ENCODE measurements at places on chromosomes 4 and X.

- peak overlapping the region; percentile 69 for H3K4me3 ChIP-seq
- no peaks in the 10 kb centered on the region for H3K36me3 ChIP-seq
- H3K27ac ChIP-seq: peak overlapping the region; percentile 43
- peaks cover 4% of the 10 kb centered on the region for H3K4me1 ChIP-seq
- DNase-seq: peak; percentile 71
Measured at GRCh38 chrX:17635231-17635630, 102.1 kb upstream of the SCML1 start.

DNA sequence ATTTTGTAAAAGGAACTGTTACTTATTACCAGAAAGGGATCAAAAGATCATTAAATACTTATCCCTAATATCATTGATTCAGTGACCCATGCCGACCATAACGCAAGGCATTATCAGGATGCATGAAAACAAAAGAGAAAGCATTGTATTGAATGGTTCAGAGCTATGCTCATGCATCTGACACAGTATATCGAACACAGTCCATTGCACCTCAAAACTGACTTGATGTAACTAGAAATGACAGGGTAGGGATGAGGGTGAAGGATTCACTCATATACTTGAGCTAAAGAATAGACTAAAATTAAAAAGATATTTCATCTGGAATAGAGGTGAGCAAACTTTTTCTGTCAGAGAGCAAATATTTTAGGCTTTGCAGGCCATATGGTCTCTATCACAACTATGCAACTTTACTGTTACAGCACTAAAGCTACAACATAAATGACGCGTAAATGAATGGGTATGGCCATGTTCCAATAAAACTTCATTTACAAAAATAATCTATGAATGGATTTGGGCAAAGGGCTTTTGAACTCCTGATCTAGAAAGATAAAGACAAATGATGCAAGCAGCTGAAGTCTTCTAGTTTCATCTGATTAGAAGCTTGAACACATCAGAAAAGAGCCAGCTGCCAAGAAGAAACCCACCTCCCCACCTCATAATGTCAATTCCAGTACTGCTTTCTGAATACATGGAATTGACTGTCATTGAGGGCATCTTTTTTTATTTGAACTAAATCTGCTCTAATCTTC, 12.9 kb upstream of the SPP1 start:
- H3K4me1 ChIP-seq: no peaks in the 10 kb centered on the region
- H3K27me3 ChIP-seq: no peaks in the 10 kb centered on the region
- DNase-seq: no peak
- H3K36me3 ChIP-seq: no peaks in the 10 kb centered on the region
- H3K27ac ChIP-seq: no peak overlapping the region
- H3K4me3 ChIP-seq: no peak overlapping the region

- peaks cover 3% of the 10 kb centered on the region for H3K27me3 ChIP-seq
- H3K36me3 ChIP-seq: no peaks in the 10 kb centered on the region
- H3K4me3 ChIP-seq: no peak overlapping the region
Measured at GRCh38 chr4:71442336-71442735, 103.5 kb downstream of the SLC4A4 start.

DNA sequence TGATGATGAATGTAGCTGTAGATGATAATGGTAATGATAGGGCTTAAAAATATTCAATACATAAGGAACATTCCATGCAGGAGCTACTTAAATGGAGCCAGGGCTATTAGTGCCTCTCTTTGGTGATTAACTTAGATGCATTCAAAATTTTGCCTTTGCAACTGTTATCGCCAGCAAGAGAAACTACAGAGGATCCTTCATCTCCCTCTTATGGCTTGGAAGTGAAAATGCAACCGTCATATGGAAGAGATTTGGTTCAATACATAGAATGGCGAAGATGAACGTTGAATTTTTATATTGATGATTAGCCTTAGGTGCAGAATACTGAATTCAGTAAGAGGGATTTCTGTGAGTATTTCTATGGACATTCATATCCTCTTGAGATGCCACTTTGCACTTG, 134.5 kb upstream of the NLGN4X start:
- no peaks in the 10 kb centered on the region for H3K27me3 ChIP-seq
- H3K4me3 ChIP-seq: no peak overlapping the region
- no peaks in the 10 kb centered on the region for H3K36me3 ChIP-seq
- H3K27ac ChIP-seq: no peak overlapping the region
- DNase-seq: no peak

DNA sequence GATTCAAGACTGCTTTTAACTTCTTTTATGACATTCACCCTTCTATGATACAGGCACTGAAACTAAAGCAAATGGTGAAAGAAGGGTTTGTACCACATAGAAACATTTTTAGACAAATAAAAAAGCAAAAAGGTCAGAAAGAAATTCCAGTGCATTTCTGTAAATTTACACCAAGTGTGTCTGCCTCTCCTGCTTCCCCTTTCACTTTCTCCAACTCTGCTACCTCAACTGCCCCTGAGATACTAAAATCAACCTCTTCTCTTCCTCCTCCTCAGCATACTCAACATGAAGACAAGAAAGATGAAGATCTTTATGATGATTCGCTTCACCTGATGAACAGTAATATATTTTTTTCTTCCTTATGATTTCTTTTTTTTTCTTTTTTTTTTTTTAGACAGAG, 187.9 kb downstream of the LRBA start:
- no peaks in the 10 kb centered on the region for H3K36me3 ChIP-seq
- H3K4me1 ChIP-seq: no peaks in the 10 kb centered on the region
- no peak overlapping the region for H3K4me3 ChIP-seq
- no peak overlapping the region for H3K27ac ChIP-seq

GRCh38 chr4:83283181-83283580, 1.4 kb downstream of the COQ2 start:
- no peak overlapping the region for H3K27ac ChIP-seq
- H3K4me3 ChIP-seq: peak overlapping the region; percentile 95
- H3K4me1 ChIP-seq: peaks cover 11% of the 10 kb centered on the region
- no peaks in the 10 kb centered on the region for H3K27me3 ChIP-seq
- DNase-seq: no peak

GRCh38 chr4:13988353-13989305, 361.1 kb upstream of the BOD1L1 start:
- no peak for DNase-seq
- H3K36me3 ChIP-seq: no peaks in the 10 kb centered on the region
- no peak overlapping the region for H3K27ac ChIP-seq
- peaks cover 13% of the 10 kb centered on the region for H3K4me1 ChIP-seq

DNA sequence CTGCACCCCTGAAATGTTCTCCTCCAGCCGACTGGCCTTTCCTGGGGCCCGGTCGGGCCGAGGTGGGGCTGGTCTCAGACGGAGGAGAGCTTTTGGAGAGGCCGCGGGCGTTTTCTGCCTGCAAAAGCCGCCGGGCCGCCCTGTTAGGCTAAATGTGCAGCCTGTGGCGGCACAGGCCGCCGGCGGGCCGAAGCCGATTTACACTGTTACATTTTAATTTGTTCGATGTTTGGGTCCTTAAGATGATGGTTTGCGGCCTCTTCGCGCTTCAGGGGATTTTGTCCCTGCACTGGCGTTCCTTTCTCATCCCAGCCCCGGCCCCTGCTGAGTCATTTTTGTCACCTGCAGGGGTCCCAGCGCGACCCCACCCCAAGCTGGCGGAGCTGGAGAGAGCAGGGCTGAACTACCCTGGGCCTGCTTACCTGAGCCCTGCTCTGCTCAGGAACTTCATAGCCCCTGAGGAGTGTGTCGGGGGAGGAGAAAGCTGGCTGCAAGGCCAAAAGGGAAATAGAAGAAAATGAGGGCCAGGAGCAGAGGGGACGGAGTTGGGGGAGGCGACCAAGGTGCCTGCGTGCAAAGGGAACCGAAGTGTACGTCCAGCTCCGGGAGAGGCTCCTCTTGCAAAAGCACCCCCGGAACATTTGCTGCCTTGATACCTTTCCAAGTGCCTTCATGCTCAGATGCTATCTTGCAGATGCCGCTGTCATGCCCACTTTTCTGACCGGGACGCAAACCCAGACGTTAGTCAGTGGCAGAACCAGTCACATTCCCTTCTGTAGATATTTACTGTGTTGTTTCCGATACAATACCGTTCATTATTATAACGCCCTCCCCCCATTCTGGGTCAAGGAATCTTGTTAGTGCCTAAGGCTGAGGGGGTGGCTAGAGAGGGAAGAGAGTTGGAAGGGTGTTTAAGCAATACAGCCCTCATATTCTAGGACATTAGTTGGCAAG, 977 bp upstream of the RBBP7 start:
- H3K4me3 ChIP-seq: peak overlapping the region; percentile 87
- H3K27me3 ChIP-seq: peaks cover 5% of the 10 kb centered on the region
- DNase-seq: peak; percentile 29

GRCh38 chr4:17168571-17168970, 270.1 kb upstream of the LDB2 start:
- peaks cover 9% of the 10 kb centered on the region for H3K4me1 ChIP-seq
- H3K4me3 ChIP-seq: no peak overlapping the region
- H3K27me3 ChIP-seq: no peaks in the 10 kb centered on the region
- no peak for DNase-seq
- no peak overlapping the region for H3K27ac ChIP-seq
- peaks cover 4% of the 10 kb centered on the region for H3K36me3 ChIP-seq

DNA sequence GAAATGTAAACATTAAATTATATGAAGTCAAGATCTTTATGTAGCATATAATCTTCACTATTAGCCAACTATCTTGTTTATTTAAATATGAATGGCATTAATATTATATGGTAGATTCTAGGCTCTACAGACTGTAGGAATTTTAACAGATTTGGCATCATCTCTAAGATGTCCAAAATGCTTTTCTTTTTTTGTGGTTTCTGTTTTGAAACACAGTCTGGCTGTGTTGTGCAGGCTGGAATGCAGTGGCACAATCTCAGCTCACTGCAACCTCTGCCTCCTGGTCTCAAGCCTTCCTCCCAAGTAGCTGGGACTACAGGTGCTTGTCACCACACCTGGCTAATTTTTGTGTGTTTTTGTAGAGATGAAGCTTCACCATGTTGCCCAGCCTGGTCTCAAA, 76.2 kb downstream of the ELOVL6 start:
- peaks cover 3% of the 10 kb centered on the region for H3K4me1 ChIP-seq
- H3K36me3 ChIP-seq: no peaks in the 10 kb centered on the region
- DNase-seq: no peak

GRCh38 chr4:184645904-184646610, 3.2 kb downstream of the CASP3 start:
- DNase-seq: no peak
- peaks cover 7% of the 10 kb centered on the region for H3K36me3 ChIP-seq
- H3K27me3 ChIP-seq: peaks cover 15% of the 10 kb centered on the region
- peaks cover 34% of the 10 kb centered on the region for H3K4me1 ChIP-seq
- H3K27ac ChIP-seq: peak overlapping the region; percentile 95
- peak overlapping the region; percentile 97 for H3K4me3 ChIP-seq

DNA sequence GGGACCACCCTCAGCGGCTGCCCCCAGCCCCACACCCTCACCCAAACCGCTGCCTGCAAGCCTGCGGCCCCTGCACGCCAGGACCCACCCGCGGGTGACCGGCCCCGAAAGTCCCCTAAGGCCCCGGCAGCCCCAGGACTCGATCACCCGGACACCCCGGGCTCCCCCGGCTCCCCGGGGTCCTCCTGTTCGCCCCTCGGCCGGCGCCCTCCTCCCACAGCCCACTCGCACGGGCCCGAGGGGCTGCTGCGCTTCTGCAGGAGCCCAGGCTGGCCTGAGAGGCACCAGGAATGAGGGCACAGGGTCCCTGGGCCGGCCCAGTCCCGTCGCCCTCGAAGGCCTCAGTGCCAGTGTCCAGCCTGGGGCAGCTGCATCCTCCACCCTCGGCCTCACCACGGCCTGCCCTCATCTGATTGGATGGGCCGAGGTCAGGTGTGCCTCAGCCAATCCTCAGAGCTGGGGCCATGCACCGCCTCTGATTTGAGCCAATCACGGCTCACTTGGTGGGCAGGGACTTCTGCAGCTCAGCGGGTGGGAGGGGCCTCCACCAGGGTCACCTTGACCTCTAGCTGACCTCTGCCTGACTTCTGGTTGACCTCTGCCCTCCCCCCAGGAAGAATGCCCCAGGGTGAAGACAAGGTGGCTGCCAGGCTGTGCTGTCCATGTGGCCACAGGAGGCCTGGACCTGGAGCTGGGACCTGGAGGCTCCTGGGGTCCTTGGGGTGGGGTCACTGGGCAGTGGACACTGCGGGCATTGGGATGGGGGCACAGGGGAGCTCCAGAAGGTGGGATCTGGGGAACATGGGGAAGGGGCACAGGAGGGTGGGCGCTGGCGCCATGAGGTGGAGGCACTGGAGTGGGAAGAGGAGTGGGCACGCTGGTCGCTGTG, 97.6 kb upstream of the NKX1-1 start:
- H3K4me1 ChIP-seq: no peaks in the 10 kb centered on the region
- H3K4me3 ChIP-seq: no peak overlapping the region
- H3K36me3 ChIP-seq: no peaks in the 10 kb centered on the region
- peaks cover 2% of the 10 kb centered on the region for H3K27me3 ChIP-seq

GRCh38 chr4:131441004-131441688, 1707.9 kb upstream of the PCDH10 start:
- H3K27ac ChIP-seq: no peak overlapping the region
- no peaks in the 10 kb centered on the region for H3K27me3 ChIP-seq
- no peaks in the 10 kb centered on the region for H3K36me3 ChIP-seq
- no peak overlapping the region for H3K4me3 ChIP-seq

DNA sequence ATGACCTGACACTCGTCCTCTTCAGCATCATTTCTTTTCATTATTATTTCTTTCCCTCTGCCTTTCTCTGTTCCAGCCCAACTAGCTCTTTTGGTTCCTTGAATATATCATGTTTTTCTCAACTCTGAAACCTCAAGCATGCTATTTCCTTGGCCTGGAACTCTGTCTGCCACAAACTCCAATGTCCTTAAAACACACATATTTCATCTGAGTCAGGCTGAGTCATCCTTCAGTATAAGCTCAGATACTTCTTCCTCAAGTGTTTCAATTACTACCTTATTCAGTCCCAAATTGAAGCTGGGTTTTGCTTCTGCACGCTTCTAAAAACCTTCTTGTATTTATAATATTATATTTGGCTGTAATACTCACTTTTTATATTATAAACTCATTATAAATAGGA, 424.2 kb downstream of the PDGFC start:
- H3K4me1 ChIP-seq: peaks cover 7% of the 10 kb centered on the region
- no peak for DNase-seq

DNA sequence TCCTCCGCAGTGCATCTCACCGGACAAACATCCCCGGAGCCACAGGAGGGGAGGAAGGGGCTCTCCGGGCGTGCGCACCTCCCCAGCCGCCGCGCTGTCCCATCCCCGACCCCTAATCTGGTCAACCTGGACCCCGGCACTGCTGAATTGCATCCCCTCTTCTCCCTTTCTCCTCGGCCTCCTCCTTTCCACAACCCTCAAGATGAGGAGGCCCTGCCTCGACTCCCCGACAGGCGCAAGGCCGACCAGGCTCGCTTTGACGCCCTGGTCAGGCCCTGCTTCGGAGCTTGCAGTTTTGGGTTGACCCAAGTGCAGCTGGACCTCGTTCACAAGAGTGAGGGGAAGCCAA, 2.3 kb downstream of the PDGFRA start:
- H3K27ac ChIP-seq: no peak overlapping the region
- H3K4me3 ChIP-seq: peak overlapping the region; percentile 81
- peaks cover 20% of the 10 kb centered on the region for H3K27me3 ChIP-seq
- H3K4me1 ChIP-seq: peaks cover 10% of the 10 kb centered on the region
- no peaks in the 10 kb centered on the region for H3K36me3 ChIP-seq
- peak; percentile 15 for DNase-seq
